Activated CD4-positive, CD25-positive, alpha-beta regulatory T cell treated with anti-CD3 and anti-CD28 coated beads, Interleukin-2, amount 50 U/mL, for 24 hours (primary cell): ENCODE measurements at places on chromosomes 3 and 15.

GRCh38 chr3:188342991-188343732 lies 189.2 kb downstream of the LPP start:
- no peak for ATAC-seq

DNA sequence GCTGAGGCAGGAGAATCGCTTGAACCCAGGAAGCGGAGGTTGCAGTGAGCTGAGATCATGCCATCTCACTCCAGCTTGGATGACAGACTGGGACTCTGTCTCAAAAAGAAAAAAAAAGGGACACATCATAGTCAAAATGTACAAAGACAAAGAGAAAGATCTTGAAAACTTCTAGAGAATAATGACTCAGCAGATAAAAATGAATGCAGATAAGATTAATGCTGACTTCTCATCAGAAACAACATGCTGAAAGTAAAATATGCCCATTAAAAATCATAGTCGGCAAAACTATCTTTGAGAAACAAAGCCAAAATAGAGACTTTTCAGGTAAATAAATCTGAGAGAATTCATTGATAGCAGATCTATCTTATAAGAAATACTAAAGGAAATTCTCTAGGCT lies 271.1 kb upstream of the GPR149 start:
- no peak for ATAC-seq

GRCh38 chr15:29438703-29439055 lies 169.1 kb upstream of the NSMCE3 start:
- no peak for ATAC-seq

GRCh38 chr15:39127151-39127790 lies 453.6 kb upstream of the THBS1 start:
- no peak for ATAC-seq

- no peak for ATAC-seq
Measured at GRCh38 chr3:13307041-13307440, 113.1 kb downstream of the NUP210 start.

DNA sequence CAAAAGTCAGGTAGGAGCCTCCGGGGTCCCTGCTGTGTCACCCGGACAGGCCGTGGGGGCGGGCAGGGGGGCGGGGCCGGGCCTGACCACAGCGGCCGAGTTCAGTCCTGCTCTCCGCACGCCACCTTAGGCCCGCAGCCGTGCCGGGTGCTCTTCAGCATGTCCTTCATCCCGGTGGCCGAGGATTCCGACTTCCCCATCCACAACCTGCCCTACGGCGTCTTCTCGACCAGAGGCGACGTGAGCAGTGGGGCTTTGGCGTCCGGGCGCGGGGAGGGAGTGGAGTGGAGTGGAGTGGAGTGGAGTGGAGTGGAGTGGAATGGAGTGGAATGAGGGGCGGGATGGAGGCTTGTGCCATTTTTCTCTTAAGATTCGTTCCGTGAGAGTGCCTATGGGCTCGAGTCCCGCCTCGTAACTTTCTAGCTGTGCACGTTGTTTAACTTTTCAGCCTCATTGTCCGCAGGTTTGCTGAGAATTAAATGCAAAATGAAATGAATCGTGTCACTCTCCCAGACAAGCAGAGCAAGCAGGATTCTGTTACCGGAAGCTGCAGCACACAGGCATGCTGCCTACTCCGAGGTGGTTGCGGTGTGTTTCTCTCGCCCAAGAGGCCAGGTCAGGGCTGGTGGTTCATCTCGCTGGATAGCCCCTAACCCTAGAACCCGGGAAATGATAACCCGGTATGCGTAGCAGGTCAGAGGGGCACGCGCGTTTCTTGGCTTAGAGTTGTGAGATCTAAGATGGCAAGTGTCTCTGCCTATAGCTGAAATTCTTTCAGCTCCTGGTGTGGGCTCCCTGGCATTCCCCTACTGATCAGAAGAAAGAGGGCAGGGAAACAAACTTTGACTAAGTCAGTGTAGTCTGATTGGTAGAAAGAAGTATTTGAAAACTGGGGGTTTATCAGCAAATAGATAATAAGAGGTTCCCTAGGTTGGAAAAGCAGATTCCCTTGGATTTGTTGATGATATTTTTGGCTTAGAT lies at the start of gene FAH:
Gene FAH (plus strand): TSS at position 104 of the 981 bp plus-strand sequence. CDS start 56 bp downstream, at position 160.
- peak; percentile 76 for ATAC-seq

DNA sequence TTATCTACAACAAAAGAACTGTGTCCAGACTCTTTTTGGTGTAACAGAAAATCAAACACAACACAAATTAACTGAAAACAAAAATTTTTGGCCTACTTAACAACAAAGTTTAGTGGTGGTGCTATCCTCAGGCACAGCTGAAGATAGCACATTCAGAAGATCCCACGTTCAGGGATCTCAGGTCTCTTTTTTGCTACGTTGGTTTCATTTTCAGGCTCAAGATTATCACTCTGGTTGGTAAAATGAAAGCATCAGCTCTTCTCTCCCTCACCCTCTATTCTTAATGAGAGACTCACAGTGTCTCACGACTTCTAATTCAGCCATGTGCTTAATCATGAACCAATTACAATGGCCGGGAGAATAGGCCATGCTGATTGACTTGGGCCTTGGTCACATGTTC lies 146.9 kb upstream of the PTPRG start:
- no peak for ATAC-seq

- no peak for ATAC-seq
Measured at GRCh38 chr15:82044373-82045178, 1.2 kb downstream of the MEX3B start.

DNA sequence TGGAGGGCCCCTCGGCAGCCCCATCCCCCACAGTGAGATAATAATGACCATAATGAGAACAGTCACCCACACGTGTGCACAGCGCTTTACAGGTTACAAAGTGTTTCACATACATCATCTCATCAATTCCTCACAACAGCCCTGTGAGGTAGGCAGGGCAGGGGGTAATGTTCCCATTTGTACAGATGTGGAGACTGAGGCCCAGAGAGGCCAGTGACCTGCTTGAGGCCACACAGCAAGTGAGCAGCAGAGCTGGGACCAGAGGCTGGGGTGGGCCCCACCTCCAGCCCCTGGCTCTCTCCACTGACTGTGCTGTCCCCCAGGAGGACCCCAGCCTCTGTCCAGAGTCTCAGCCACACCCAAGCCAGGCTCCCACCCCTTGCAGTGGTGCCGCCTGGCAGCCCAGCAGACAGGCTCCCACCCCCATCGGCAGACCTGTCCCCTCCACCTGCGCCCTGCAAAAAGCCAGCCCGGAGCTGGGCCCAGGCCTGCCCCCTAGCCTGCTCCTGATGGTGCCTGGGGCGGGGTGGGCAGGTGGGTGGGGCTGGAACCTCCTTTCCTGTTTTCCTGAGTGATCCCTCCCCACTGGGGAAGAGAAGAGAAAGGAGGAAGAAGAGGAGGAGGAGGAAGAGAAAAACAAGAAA lies 19.6 kb downstream of the LINGO1 start:
- ATAC-seq: no peak

GRCh38 chr3:34073961-34074360 lies 275.5 kb downstream of the PDCD6IP start:
- no peak for ATAC-seq

DNA sequence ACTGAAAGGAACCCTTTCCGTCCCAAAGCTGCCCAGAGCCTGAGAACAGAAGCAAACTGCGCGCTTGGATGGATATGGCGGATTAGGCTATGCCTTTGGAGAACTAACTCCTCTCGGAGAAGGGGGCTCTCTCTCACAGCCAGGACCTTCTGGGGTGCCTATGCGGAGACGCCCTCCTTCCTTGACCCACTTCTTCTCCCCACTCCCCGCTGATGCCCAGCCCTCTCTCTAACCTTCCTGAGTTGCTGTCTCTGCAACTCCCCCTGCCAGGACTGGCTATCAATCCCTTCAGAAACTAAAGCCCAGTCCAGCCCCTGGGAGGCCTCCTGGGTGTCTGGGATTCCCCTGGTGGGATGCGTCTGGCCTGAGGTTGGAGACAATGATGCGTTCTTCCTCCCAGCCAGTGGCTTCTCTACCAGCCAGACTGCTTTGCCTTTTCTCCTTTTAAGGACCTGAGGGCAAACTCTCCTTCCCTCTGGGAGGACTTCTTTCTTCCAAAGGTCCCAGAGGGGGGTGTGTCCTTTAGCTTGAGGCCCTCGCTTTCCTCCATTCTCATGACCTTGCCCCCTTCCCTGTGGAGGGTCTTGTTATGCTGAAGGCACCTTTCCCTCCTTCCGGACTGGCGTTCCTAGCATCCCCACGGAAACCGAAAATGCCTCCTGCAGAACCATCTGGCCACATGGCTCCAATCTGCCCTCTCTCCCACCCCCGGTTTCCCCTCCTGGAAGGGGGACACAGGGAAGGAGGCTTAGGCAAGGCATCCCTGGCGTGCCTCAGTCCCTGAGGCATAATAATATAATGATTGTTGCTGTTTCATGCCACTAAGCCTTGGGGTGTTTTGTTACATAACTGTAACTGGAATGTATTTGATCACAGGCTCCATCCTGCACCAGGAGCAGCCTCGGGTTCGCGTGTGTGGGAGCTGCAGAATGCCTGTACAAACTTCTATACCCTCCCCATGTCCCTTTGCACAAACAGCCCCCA lies 63.4 kb upstream of the C15orf39 start:
- ATAC-seq: no peak

- ATAC-seq: peak; percentile 63
Measured at GRCh38 chr15:63970621-63971426, 75.5 kb downstream of the DAPK2 start.

DNA sequence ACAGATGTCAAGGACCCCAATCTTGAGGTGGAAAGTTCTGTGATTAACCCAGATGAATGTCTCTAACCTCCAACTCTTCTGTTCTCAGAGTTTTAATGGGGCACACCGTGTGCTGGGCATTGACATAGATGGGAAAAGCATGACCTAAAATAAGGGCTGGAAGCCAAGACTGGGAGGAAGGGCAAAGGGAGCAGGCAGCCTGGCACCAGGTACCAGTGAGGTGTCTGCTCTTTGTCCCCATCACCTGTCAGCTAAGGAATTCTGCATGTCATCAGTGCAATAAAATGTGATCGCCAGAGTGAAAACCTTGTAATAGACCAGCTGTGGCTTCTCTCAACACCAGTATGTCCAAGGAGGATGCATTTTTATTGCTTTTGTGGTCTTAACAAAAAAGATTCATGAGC lies 143.5 kb upstream of the TPM1 start:
- ATAC-seq: no peak

DNA sequence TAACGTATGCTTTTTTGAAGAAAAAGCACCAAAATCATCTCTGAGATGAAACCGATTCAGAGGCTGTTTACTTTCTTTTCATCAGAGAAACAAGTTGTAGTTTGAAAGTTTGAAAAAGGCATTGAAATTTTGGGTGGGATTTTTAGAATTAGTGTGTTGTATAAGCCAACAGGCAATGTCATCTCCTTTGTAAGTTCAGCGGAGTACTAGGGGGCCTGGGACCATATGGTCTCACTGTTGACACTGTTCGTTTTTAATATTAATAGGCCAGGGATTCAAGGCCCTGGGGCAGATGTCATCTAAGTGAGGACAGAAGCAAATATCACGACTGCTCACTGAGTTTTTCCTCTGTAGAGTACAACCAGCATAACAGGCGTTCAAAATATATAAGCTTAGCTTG lies 256.2 kb upstream of the RARB start:
- ATAC-seq: no peak

DNA sequence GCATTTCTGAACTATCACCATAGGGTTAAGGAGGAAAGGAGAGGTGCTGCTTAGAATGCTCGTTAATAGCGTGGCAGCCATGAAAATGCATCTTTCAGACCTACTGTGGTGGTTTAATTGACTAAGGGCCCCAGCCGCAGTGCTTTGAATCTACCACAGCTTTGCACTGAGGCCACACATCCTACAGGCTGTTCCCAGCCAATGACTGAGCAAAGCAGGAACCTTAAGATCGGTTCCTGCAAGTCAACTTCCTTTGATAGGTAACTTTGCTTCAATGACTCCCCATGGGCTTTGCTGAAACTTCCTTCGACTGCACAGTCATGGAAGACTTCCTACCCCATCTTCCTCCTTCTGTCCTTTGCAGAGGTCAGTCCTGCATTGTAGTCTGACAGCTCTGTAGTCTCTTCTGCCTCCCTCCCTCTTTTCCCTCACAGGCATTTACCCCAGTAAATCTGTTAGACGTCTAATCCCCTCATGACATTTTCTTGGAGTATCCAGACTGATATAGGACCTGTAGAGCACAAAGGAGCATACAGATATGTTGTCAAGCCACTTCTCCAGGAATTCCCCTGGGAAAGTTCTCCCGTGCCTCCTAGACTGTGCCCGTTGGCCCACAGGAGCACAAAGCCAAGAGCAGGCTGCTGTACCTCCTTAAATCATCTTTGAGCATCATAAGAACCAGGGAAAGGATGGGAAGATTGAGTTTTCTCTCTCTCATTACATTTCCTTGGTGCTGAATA lies 2.6 kb upstream of the BCL2A1 start:
- no peak for ATAC-seq

DNA sequence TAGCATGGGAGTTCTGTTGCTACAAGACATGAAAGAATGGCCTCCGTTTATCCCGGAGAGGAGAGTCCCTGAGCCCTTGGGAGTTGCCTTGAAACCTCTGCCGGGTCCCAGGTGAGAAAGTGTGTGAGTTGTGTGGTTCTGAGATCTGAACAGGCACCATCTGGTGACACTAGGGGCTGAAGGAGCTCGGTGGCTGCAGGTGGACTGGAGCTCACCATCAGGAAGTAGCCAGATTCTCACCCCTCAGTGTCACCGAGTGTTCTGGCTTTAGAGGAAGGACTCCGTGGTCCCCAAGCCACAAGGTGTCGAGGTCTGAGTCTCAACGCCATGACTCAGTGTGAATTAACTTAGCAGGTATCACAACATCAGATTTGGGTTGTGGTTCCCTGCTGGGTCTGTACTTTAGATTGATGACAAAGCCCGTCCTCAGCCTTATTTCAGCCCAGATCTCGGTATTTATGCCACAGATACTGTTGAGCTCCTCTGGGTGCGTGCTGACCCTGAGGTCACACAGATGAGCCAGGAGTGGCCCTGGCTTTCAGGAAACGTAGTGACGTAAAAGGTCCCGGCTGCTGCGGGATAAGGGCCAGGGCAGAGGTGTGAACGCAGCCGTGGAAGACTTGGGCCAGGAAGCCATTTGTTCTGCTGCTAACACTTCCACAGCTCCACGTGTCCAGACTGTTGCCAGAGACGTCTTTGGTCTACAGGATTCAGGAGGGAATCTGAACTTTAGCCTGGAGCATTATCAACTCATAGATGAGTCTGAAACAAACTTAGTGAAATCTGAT lies 54.4 kb downstream of the PGPEP1L start:
- ATAC-seq: peak; percentile 41

GRCh38 chr3:38636464-38636863 lies 13.0 kb downstream of the SCN5A start:
- no peak for ATAC-seq

- ATAC-seq: no peak
Measured at GRCh38 chr3:5110337-5110736, 11.8 kb upstream of the ARL8B start.

GRCh38 chr3:6733699-6734394 lies 127.1 kb upstream of the GRM7 start:
- no peak for ATAC-seq
